ENCODE measurements at places on chromosomes 2 and 18.

DNA sequence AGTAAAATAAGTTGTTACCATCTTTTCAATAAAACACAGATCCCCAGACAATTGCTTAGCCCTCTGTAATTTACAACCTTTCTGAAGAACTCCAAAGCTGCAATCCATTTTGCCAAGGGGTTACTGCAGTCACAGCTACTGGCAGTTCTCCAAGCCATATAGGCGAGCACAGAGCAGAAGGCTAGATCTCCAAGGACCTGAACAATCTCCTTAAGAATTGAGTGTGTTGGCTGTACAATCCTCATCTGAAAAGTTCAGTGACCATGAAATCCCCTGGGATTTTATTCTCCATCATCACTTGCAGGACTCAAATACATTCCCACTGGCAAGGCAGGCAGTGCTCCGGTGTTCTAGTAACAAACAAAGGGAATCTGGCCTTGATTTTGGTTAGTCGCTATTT, 103.9 kb upstream of the LRP1B start:
- DNase-seq: no peak

- no peak for DNase-seq
Observed at GRCh38 chr18:45865466-45865865, 40.0 kb downstream of the SIGLEC15 start.

- no peak for DNase-seq
Observed at GRCh38 chr2:138689705-138690104, 90.5 kb downstream of the NXPH2 start.

DNA sequence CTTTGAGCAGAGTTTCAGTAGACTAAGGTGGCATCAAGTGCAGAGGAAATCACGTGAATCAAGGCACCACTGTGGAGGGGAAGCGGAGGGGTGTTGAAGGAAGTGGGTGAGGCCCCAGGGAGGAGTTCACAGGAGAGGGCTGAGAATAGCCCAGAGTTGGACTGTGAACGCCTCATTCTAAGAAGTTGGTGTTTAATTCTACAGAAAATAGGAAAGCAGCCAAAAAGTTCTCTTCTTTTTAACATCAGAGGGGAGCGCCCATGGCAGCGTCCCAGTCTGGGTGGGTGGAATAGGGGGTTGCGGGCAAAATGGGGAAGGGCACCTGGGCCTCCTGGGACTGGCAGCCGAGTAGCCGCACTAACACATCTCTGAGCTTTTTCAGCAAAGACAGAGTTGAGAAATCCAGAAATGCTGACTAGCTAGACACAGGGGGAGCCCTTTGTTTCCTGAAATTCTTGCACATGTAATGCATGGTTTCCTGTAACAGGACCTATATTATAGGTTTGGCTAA, 97.0 kb downstream of the NEB start:
- DNase-seq: no peak

DNA sequence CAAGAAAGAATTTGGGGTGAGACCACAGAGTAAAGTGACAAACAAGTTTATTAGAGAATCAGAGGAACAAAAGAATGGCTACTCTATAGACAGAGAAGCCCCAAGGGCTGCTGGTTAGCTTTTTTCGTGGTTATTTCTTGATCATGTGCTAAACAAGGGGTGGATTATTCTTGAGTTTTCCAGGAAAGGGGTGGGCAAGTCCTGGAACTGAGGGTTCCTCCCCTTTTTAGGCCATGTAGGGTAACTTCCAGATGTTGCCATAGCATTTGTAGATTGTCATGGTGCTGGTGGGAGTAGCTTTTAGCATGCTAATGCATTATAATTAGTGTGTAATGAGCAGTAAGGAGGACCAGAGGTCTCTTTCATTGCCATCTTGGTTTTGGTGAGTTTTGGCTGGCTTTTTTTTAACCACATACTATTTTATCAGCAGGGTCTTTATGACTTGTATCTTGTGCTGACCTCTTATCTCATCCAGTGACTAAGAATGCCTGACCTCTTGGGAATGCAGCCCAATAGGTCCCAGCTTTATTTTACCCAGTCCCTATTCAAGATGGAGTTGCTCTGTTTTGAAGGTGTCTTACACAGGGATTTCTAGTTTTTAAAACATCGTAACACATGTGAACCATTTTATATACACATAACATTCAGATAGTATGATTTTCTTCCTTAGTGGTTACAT, 77.8 kb downstream of the MYO1B start:
- DNase-seq: no peak

- DNase-seq: peak; percentile 34
Observed at GRCh38 chr2:128456281-128456680, 137.6 kb upstream of the HS6ST1 start.

GRCh38 chr2:99386011-99386410, 48.8 kb downstream of the EIF5B start:
- no peak for DNase-seq

DNA sequence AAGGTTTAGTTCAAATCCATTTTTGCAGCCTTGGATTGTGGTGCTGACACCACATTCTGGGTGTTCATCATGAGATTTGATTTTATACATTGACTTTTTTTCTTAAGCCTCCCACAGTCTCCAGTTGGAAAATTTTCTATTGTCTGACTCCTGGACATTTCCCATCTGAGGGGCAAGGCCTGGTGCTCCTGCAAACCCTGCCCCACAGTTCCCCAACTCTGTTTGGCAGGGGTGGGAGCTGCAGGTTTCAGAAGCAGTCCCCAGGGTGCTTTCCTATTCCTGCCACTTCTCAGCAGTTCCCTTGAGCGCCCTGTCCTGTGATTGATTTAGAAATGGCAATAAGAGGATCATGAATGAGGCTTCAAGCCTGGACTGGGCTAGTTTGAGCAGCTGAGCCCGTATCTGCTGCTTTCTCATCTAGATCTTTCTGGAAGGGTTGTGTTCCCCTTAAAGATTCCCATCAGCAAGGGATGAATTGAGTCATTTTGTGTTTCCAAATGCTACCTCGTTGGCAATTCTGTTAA, 77.0 kb downstream of the CIB4 start:
- DNase-seq: no peak

DNA sequence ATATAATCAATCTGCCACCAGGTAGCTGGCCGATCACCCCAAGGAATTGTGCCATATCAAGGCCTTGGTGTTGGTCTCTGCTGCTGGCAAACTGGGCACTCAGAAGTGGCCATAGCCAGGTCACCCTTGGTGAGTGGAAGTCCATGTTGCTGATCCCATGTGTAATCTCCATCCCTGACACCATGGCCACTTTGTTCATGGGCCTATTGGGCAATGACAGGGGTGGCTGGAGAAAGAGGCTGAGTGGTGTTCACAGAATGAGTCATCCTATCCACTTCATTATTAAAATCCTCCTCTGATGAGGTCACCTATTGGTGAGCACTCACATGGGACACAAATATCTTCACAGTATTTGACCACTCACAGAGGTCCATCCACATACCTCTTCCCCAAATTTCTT, 26.7 kb upstream of the CD226 start:
- no peak for DNase-seq
